ENCODE measurements at places on chromosomes 12 and 14. TPM values are rescaled to one million over a fixed set of nuclear protein-coding genes. Genes with fewer than 3 reads are reported as not detected.

RTN1 gene
- 0.10 TPM for total RNA-seq

STAB2 gene
- total RNA-seq: not detected

AICDA gene
- not detected for total RNA-seq

KCNMB4 gene
- 0.65 TPM for total RNA-seq

GPR68 gene
- total RNA-seq: 0.96 TPM

MORN3 gene
- total RNA-seq: 0.65 TPM

KRT2 gene
- not detected for total RNA-seq

NRIP2 gene
- total RNA-seq: not detected

NACA gene
- total RNA-seq: 1,082 TPM

FGF23 gene
- total RNA-seq: not detected

AMIGO2 gene
- total RNA-seq: 6.9 TPM

All from vein endothelial cell (primary cell).